ENCODE measurements at places on chromosomes 13 and 19.

GRCh38 chr19:37251308-37252229 lies 33.6 kb downstream of the ZNF383 start:
- DNase-seq: peak; percentile 97

GRCh38 chr19:5592531-5593342 lies 25.0 kb upstream of the TINCR start:
- DNase-seq: no peak

- no peak for DNase-seq
These were observed 1235.2 kb upstream of the SLC10A2 start for GRCh38 chr13:104301171-104301975.

GRCh38 chr19:24062190-24062589 lies 24.8 kb upstream of the ZNF254 start:
- no peak for DNase-seq

DNA sequence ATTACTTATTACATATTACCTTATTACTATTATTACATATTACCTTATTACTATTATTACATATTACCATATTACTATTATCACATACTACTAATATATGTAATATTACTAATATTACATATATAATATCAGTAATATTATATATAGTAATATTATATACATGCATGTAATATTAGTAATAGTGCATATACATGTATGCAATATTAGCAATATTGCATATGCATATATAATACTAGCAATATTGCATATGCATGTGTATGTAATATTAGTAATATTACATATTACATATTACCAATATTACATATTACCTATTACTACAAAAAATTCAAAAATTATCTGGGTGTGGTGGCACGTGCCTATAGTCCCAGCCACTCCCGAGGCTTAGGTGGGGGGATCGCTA lies 22.4 kb downstream of the PDE4A start:
- no peak for DNase-seq

- DNase-seq: no peak
These were observed 64.3 kb downstream of the ZNF66 start for GRCh38 chr19:20840371-20840770.

GRCh38 chr13:78100486-78100885 lies 181.9 kb upstream of the EDNRB start:
- DNase-seq: no peak

DNA sequence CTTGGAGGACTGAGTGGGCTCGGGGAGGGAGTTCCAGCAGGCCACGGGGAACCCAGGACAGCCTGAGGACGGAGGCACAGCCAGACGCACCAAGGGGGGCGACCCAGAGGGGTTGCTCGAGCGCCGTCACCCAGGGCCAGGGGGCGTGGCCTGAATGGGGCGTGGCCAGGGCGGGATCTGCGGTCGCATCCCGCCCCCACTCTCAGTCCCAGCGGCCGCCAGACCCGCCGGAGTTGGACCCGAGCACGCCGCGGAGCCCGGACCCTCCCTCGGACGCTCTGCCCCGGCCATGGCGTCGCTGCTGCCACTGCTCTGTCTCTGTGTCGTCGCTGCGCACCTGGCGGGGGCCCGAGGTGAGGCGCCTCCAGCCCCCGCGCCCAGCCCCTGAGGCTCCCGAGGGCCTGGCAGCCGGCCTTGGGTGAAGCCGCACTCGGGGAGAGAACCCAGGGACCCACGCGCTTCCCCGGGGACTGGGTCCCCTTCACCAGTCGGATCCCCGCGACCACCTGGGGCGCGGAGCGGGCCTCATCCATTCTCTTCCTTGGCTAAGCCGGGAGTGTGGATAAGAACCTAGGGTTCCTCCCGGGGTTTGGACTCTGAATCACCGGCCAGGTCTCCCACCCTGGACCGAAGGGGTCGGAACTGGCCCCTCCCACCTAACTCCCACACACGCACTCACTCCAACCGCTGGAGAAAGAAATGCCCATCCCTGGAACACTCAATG lies at the start of gene CILP2:
TSS of gene CILP2 (plus strand) at position 205 of the 724 bp plus-strand sequence. CDS start at position 290, 85 bp downstream.
- peak; percentile 80 for DNase-seq

DNA sequence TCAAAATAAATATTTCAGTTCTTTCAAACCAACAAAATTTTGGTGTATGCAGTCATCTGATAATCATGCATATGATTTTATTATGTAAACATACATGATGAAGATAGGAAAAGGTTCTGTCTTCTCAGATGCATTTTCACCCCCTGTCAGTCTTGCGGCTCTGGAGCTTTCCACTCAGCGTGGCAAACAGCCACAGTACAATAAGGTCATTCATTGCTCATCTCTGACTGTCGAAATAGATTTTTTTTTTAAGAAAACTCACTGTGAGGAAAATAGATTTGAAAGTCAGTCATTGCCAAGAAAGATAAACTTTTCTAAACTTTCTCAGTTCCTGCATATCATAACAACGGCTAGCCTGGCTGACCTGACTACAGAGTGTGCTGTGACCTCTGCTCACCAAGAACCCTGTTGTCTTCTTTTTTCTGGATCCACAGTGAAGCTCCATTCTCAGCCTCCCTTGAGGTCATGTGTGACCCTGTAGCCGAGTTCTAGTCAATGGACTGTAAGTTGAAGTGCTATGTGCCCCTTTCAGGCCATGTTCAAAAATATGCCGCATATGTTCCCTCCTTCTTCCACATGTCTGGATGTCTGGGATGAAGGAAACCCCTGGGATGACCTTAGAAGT lies 519.6 kb downstream of the KLF5 start:
- DNase-seq: no peak

DNA sequence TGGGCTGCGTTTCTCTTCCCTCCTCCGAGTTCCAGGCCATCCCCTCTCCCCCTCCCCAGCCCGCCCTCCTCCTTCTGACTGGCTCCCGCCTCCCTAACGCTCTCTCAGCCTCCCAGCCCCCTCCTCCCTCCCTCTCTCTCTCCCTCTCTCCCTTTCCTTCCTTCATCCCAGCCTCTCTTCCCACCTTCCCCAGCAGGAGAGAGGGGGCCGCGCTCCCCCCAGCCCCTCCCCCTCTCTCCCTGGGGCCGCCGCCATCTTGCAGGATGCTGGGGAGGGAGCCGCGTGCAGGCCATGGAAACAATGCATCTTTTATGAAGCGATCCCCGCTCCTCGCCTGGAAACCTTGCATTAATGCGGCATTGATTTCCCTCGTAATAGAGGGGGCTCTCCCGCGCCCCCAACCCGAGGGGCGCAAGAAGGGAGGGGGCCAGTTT lies 42.6 kb upstream of the ADGRL1 start:
- DNase-seq: peak; percentile 92

DNA sequence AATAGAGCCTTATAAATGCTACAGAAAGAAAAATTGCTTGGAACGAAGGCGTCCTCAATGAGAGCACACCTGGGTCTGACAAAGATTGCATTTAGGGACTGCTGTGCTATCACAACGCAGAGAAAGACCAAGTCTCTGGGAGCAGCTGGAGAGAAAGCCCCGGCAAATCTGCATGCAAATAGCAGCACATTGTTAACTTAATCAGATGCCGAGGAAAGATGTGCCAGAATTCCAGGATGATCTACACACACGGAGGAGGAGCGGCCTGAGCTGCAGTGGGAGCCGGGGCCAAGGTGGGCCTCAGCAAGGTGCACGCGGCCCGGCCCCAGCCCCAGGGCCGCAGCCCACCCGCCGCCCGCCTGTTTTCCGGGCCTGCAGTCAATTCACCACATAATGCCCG lies 1.4 kb downstream of the ZNF536 start:
- DNase-seq: no peak

DNA sequence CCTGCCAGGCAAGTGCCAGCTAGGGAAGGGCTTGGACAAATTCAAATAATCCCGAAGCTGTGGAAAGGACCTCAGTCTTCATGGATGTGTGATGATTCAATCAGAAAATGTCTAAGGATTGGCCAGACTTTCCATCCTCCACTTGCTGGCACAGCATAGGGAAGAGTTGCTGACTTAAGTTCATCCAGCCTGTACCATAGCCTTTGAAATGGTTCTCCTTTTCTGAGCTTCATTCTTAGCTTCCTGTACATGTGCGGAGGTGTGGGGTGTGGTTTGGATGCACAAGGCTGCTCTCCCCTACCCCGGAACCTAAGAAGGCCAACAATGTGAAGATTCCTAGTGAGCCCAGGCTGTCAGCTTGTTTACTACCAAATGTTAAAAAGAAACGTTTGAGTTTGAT lies 959 bp upstream of the IGFL3 start:
- no peak for DNase-seq

- DNase-seq: peak; percentile 94
These were observed 2.3 kb upstream of the MZF1 start for GRCh38 chr19:58575183-58576041.

- DNase-seq: no peak
These were observed 5.0 kb upstream of the MTMR6 start for GRCh38 chr13:25292301-25292700.

DNA sequence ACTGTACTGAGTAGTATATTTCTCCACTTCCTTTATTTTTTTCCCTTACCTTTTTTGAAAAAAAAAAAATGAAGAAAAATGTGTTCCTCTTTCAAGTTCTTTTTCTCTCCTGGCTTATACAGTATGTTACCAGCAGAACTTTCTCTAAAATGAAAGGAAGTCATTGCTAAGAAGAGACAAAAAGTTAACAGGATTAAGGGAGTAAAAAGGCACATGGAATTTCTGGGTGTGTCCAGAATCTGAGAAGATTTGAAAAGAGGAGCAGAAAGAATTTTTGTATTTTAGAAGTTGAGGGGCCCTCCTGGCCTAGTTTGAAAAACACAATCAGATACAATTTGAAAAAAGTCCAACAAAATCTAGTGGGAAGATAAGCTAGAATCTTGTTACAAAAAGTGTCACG lies 21.0 kb upstream of the TRIM13 start:
- no peak for DNase-seq

- DNase-seq: no peak
These were observed 401.7 kb upstream of the HTR2A start for GRCh38 chr13:47298506-47298905.

- DNase-seq: peak; percentile 40
These were observed 6.6 kb downstream of the PEPD start for GRCh38 chr19:33514885-33515551.

- no peak for DNase-seq
These were observed 2.7 kb downstream of the FSTL3 start for GRCh38 chr19:678791-679388.

GRCh38 chr19:32830231-32831014 lies 39.1 kb downstream of the SLC7A9 start:
- DNase-seq: no peak

- peak; percentile 78 for DNase-seq
These were observed 1.8 kb downstream of the DBP start for GRCh38 chr19:48635263-48635965.

- no peak for DNase-seq
These were observed 14.0 kb downstream of the PDX1 start for GRCh38 chr13:27933580-27934328.

DNA sequence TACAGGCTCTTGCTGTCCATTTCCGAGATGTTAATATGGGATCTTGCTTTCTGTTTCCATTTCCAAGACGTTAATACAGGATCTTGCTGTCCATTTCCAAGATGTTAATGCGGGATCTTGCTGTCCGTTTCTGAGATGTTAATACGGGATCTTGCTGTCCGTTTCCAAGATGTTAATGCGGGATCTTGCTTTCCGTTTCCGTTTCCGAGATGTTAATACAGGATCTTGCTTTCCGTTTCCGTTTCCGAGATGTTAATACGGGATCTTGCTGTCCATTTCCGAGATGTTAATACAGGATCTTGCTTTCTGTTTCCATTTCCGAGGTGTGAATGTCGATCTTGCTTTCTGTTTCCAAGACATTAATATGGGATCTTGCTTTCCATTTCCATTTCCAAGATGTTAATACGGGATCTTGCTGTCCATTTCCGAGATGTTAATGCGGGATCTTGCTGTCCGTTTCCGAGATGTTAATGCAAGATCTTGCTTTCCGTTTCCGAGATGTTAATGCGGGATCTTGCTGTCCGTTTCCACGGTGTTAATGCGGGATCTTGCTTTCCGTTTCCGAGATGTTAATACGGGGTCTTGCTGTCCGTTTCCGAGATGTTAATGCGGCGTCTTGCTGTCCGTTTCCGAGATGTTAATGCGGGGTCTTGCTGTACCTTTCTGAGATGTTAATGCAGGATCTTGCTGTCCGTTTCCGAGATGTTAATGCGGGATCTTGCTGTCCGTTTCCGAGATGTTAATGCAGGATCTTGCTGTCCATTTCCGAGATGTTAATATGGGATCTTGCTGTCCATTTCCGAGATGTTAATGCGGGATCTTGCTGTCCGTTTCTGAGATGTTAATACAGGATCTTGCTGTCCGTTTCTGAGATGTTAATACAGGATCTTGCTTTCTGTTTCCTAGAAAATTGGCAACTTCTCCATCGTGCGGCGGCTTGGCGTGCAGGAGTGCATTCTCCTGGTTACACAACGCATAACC lies 38.3 kb downstream of the PEX11G start:
- DNase-seq: no peak

DNA sequence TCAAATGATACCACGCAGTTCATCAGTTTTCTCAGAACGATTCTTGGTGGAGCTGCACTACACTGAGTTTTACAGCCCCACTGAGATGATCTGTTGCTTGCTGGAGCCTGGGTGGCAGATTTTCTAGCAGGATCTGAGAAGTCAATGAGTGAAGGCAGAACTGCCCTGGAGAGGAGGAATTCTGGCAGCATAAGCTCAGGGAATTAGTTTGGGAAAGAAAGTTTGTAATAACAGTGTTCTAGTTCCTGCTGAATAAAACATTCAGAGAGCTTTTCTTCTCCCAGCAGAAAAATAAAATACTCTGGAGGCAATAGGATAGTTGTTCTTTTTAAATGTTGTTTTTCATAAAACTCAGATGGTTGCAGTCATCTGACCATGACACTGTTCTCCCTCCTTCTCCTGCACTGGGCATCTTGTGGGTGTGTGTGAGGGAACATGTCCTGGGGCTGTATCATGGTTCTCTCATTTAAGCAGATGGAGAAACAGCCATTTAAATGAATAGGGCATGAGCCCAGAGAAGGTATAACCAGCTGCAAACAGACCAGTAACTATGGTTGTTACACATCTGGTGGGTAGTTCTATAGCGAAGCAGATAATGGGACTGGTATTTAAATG lies 29.6 kb downstream of the OLFM4 start:
- no peak for DNase-seq

- DNase-seq: no peak
These were observed at the start of gene ICAM4 for GRCh38 chr19:10286803-10287737. ICAM4 (plus strand) TSS chr19:10286955; CDS start chr19:10287013, 58 bp downstream.

DNA sequence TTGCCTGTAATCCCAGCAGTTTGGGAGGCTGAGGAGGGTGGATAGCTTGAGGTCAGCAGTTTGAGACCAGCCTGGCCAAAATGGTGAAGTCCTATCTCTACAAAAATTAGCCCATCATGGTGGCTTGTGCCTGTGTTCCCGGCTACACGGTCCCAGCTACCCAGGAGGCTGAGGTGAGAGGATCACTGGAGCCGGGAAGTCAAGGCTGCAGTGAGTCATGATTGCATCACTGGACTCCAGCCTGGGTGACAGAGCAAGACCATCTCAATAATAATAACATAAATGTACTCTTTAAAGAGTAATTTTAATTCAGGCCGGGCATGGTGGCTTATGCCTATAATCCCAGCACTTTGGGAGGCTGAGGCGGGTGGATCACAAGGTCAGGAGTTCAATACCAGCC lies 38.7 kb downstream of the SKA3 start:
- no peak for DNase-seq

DNA sequence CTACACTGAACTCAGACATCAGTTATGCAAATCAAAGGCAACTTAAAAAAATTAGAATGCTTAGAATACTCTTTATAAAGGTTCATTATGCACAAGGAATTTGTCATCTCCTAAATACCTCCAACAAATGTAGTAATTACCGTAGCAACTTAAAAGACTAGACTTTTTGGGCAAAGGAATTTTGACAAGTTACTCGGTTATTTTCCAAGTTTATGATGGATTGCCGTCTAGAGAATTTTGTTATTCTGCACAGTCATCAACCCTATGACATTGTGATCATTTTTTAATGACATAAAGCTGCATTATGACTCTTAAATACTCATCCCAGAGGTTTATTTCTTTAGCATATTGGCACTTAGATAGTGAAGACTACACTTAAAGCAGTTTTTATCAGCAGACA lies 71.9 kb downstream of the TRPC4 start:
- no peak for DNase-seq

All from femur (tissue), 1 donor.